T-helper 2 cell treated with Interferon-gamma antibody and Interleukin-4, amounts not matched to agents 5 μg/mL and 100 μg/mL, for 36 hours (primary cell): ENCODE measurements at places on chromosomes 4 and X.

- H3K4me3 ChIP-seq, result no peak overlapping the region
- peaks cover 2% of the 10 kb centered on the region for H3K4me1 ChIP-seq
- no peak overlapping the region for H3K27ac ChIP-seq
These were observed 2.8 kb upstream of the SOD3 start for GRCh38 chr4:24792552-24792951.

DNA sequence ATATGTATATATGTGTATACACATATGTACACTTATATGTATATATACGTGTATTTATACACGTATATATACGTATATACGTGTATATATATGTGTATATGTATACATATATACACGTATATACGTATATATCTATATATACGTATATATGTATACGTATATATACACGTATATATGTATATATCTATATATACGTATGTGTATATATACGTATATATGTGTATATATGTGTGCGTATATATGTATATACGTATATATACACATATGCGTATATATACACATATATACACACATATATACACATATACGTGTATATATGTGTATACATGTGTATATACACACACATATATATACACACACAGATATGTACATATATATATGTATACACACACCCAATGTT, 348.0 kb upstream of the LCORL start:
- DNase-seq, result no peak
- no peaks in the 10 kb centered on the region for H3K27me3 ChIP-seq
- H3K4me3 ChIP-seq, result no peak overlapping the region
- H3K27ac ChIP-seq, result no peak overlapping the region

GRCh38 chr4:137529432-137529831, 2.9 kb downstream of the PCDH18 start:
- H3K27me3 ChIP-seq, result peaks cover 2% of the 10 kb centered on the region
- DNase-seq, result no peak
- H3K27ac ChIP-seq, result no peak overlapping the region
- H3K4me1 ChIP-seq, result peaks cover 2% of the 10 kb centered on the region
- no peaks in the 10 kb centered on the region for H3K36me3 ChIP-seq

GRCh38 chrX:819684-820083, 189.1 kb downstream of the SHOX start:
- H3K27ac ChIP-seq, result no peak overlapping the region
- no peaks in the 10 kb centered on the region for H3K4me1 ChIP-seq
- no peaks in the 10 kb centered on the region for H3K36me3 ChIP-seq

DNA sequence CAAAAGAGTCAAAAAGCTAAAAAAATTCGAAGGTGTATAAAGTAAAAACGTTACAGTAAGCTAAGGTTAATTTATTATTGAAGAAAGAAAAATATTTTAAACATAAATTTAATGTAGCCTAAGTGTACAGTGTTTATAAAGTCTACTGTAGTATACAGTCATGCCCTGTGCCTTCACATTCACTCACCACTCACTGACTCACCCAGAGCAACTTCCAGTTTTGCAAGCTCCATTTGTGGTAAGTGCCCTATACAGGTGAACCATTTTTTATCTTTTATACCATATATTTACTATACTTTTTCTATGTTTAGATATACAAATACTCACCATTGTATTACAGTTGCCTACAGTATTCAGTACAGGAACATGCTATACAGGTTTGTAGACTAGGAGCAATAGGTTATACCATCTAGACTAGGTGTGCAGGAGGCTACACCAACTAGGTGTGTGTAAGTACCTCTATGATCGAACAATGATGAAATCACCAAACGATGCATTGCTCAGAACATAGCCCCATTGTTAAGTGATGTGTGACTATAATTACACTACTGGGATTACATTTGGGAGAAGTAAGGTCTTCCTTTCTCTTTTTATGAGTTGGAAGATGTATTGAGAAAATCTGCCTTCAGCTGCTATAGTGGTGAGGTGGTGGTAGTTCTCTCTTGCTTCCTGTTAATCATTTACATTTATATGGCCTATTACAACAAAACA, 27.2 kb downstream of the TMSB4X start:
- no peak for DNase-seq
- peak overlapping the region; percentile 46 for H3K4me3 ChIP-seq
- H3K36me3 ChIP-seq, result peaks cover 2% of the 10 kb centered on the region
- peak overlapping the region; percentile 95 for H3K27ac ChIP-seq
- H3K4me1 ChIP-seq, result peaks cover 57% of the 10 kb centered on the region

DNA sequence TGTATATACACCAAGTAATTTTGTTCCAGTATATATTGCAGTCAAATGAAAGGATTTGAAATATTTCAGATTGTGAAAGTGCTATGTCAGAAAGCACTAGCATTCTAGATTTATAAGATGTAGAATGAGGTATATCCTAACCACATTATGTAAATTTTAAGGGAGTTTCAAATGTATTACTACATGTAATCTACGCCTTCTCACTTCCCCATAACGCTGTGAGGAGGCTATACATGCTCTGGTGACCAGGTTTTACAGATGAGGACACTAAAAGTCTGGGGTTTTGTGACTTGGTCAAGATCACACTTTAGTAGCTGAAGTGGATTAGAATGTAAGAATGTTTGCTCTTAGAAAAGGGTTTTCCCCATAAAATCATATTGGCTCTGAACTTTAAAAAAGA, 8.1 kb downstream of the ENPEP start:
- no peak overlapping the region for H3K27ac ChIP-seq
- no peaks in the 10 kb centered on the region for H3K4me1 ChIP-seq
- H3K4me3 ChIP-seq, result no peak overlapping the region
- H3K27me3 ChIP-seq, result peaks cover 17% of the 10 kb centered on the region
- no peaks in the 10 kb centered on the region for H3K36me3 ChIP-seq

DNA sequence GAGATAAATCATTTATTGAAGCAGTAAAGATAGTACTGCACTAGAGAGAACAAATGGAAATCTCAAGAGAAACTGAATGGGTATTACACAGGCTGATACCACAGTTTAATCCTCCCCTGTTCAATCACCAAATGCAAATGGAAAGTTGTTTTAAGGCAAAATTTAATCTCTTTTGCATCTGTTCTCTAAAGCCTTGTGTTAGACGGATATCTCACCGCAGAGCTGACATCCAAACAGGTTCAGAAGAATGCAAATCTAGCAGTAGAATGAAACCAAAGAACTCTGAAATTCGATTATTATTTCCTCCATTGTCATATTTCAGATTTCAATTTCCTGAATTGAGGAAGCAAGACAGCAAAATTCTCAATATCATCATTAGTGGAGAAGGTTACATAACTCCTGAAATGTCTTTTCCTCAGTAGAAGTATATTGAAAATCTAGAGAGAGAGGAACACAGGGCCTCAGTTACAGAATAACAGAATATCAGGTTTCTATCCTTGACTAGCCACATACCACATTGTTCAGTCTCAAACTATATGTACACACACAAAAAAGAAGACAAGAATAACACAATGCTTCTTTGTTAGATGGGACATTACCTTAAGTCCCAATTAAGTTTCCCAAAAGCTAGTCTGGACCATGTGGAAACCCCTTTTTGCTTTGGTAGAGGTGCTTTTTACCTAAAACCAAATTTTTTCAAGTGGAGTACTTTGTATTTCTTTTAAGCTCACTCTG, 94.1 kb upstream of the BANK1 start:
- H3K4me3 ChIP-seq, result no peak overlapping the region
- H3K27ac ChIP-seq, result no peak overlapping the region
- peaks cover 2% of the 10 kb centered on the region for H3K27me3 ChIP-seq

- H3K4me1 ChIP-seq, result no peaks in the 10 kb centered on the region
- no peaks in the 10 kb centered on the region for H3K36me3 ChIP-seq
- DNase-seq, result no peak
These were observed 53.9 kb upstream of the DAPP1 start for GRCh38 chr4:99762728-99763127.

- no peaks in the 10 kb centered on the region for H3K36me3 ChIP-seq
- peak; percentile 27 for DNase-seq
- peaks cover 8% of the 10 kb centered on the region for H3K4me1 ChIP-seq
These were observed at the start of gene COL25A1 for GRCh38 chr4:109302361-109303139. TSS of gene COL25A1 (minus strand) at chr4:109302658.

GRCh38 chr4:107153956-107154355, 117.8 kb upstream of the DKK2 start:
- no peak overlapping the region for H3K27ac ChIP-seq
- no peaks in the 10 kb centered on the region for H3K27me3 ChIP-seq
- no peak overlapping the region for H3K4me3 ChIP-seq

- DNase-seq, result no peak
- peaks cover 6% of the 10 kb centered on the region for H3K27me3 ChIP-seq
- H3K4me1 ChIP-seq, result peaks cover 10% of the 10 kb centered on the region
- no peak overlapping the region for H3K4me3 ChIP-seq
- H3K36me3 ChIP-seq, result no peaks in the 10 kb centered on the region
These were observed 210.7 kb downstream of the MAML3 start for GRCh38 chr4:139943277-139943676.

GRCh38 chr4:157932936-157933335, 239.9 kb downstream of the GASK1B start:
- H3K27ac ChIP-seq, result no peak overlapping the region
- no peak overlapping the region for H3K4me3 ChIP-seq
- no peaks in the 10 kb centered on the region for H3K27me3 ChIP-seq
- no peak for DNase-seq

DNA sequence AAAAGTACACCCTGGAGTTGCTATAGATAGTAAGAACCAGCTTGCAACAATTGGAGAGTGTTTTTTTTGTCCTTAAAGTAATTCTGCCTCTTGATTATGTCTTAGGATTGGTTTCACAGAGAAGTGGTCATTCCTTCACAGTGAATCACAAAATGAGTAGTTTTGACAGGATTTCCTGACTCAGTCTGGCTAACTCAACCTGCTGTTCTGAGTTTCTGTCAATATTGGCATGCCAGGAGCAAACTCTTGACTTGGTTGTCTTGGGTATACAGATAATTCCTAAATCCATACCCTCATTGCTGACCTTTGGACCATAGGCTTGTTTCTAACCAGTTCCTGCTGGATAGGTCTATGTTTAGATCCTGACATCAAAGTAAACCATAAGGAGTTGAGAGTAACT, 9.4 kb downstream of the FHIP1A start:
- H3K4me3 ChIP-seq, result no peak overlapping the region
- no peaks in the 10 kb centered on the region for H3K4me1 ChIP-seq
- no peak for DNase-seq

DNA sequence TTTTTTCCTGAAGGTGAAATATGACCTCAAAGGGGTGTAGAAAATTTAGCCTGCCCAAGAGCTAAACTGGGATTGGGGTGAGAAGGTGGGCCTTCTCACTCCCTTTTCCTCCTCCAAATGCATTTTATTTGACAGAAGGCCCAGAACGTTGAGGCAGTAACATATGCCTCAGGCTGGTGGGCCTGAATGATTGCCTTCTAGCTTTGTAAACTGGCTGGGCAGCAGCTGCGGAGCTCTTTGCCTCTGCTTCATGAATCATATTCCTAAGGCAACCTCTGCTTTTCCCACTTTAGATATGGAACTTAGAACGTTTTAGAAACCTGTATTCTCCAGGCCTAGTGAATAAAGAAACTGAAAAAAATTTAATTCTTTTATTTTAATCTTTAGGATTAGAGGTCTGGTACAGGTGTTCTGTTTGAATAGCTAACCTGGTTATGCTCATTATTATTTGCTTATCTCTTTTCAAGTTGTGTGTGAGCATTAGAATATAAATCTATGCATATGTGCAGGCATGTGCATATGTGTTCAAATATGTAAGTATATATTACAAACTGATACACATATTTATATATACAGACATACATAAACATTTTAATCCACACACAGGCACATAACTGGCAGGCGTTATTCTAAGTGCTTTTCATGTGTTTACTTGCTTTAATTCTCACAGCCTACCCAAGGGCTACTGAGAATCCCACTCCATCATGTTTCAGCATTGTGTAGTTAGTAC, 11.5 kb downstream of the PRDM8 start:
- H3K4me1 ChIP-seq, result no peaks in the 10 kb centered on the region
- no peak for DNase-seq
- H3K36me3 ChIP-seq, result no peaks in the 10 kb centered on the region
- H3K27me3 ChIP-seq, result peaks cover 50% of the 10 kb centered on the region

DNA sequence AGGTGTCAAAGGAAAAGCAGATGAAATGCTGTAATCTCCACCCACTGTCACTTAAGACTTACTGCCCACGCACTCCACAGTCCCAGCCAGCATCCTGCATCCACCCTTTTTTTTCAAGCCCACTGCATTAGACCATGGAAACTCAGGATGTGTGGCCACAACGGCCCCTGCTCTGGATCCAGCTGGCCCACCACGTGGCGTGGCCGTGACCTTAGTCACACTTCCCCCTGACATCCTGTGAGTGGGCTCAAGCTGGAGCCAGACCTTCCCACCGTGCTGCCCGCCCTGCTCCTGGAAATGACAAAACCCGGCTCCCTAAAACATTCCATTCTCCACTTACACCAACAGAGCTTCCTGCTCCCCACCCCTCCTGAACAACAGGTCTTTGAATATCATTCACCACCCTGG, 588.3 kb upstream of the DIPK2B start:
- H3K27ac ChIP-seq, result peak overlapping the region; percentile 42
- DNase-seq, result no peak
- H3K36me3 ChIP-seq, result peaks cover 39% of the 10 kb centered on the region
- H3K4me3 ChIP-seq, result peak overlapping the region; percentile 2

DNA sequence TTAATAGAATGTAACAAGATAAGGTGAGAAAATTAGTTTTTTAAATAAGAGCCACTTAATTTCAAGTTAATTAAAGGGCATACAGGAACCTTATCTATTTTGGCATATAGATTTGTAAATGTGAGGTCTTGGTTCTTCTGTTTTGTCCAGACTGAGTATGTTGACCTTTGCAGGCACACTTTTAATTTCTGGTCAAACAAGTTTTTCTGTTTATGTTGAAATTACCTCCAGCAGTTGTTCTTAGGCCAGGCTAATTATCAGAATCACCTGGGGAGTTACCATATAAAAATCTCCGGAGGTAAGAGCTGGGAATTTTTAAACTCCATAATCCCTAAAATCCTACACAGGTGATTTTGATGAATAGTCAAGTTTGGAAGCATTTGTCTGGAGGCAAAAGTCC, 227.4 kb upstream of the ANKRD50 start:
- H3K4me1 ChIP-seq, result no peaks in the 10 kb centered on the region
- H3K36me3 ChIP-seq, result no peaks in the 10 kb centered on the region
- H3K27ac ChIP-seq, result no peak overlapping the region
- no peak overlapping the region for H3K4me3 ChIP-seq
- no peak for DNase-seq

DNA sequence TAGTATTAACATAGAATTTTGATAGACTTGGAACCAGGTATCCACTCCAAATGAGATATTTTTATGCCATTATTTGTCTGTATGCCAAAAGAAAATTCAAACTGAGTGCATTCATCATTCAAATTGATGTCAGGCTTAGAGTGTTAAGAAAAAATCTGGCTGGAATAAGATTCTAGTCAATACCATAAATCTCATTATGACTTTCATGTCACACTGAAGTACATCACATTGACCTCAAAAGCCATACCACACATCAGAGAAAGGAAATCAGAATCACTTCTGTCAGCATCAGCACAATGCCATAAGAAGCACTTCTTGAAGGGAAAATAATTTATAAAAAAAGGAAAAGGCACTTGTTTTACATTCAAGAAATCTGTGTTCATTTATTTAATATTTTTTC, 119.0 kb upstream of the BMP3 start:
- no peak overlapping the region for H3K27ac ChIP-seq
- no peaks in the 10 kb centered on the region for H3K4me1 ChIP-seq
- H3K27me3 ChIP-seq, result peaks cover 2% of the 10 kb centered on the region
- no peak overlapping the region for H3K4me3 ChIP-seq
- no peak for DNase-seq
- H3K36me3 ChIP-seq, result no peaks in the 10 kb centered on the region
